Activated T-helper 17 cell treated with anti-CD3 and anti-CD28 coated beads, Interleukin-2, amount 50 U/mL, for 72 hours (primary cell): ENCODE measurements at places on chromosomes 12 and 14. TPM values are rescaled to one million over a fixed set of nuclear protein-coding genes. Genes with fewer than 3 reads are reported as not detected.
A peak's percentile ranks its signal among the peaks of the same experiment; 100 is the strongest.

DNA sequence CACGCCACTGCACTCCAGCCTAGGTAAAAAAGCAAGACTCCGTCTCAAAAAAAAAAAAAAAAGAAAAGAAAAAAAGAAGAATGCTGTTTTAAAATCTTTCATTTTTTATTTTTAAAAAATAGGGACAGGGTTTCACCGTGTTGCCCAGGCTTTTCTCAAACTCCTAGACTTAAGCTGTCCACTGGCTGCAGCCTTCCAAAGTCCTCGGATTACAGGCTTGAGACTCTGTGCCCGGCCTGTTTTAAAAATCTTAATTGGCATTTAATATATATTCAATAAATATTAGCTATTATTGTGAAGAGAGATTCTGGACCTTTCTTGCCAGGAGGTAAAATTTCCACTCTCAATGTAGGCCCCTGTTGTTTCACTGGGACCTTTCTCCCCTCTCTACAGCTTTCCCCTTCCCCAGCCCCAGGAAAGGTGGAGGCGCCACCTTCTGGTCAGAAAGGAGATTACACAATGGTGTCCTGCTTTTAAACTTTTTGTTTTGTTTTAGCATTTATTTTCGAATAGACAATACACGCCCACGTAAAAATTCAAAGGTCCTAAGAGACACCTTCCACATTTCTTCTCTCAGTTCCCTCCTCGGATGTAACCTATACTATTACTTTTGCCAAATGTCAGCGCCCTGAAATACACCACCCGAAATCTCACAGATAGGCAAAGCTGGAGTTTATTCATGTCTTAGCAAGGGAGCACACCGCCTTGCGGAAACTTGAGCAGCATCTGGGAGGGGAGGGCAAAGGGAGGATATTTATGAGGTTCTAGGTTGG lies 23.8 kb upstream of the PHC1 start:
- no peaks in the 10 kb centered on the region for H3K36me3 ChIP-seq
- H3K4me3 ChIP-seq, result peak overlapping the region; percentile 67
- no peak overlapping the region for H3K27ac ChIP-seq
- no peaks in the 10 kb centered on the region for H3K27me3 ChIP-seq
- peak; percentile 55 for ATAC-seq
- H3K4me1 ChIP-seq, result no peaks in the 10 kb centered on the region

GRCh38 chr14:79342942-79343341 lies 868.4 kb downstream of the DIO2 start:
- H3K27ac ChIP-seq, result no peak overlapping the region
- H3K4me1 ChIP-seq, result no peaks in the 10 kb centered on the region
- no peaks in the 10 kb centered on the region for H3K36me3 ChIP-seq
- no peaks in the 10 kb centered on the region for H3K27me3 ChIP-seq

DNA sequence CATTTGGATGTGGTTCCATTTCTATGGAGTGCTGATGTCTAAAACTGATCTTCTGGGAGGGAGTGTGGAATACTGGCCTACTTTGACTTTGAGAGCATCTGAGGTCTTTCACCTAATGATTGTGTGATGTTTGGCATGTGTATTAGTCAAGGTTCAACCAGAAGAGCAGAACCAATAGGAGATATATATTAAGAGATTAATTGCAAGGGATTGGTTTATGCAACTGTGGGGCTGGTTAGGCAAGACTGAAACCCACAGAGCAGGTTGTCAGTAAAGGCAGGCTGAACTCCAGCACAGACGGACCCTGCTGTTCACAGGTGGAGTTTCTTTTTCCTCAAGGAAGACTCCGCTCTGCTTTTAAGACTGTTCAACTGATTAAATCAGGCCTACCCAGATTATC lies 11.6 kb downstream of the BMAL2 start:
- no peak overlapping the region for H3K27ac ChIP-seq
- peaks cover 15% of the 10 kb centered on the region for H3K27me3 ChIP-seq

Gene SYNDIG1L
- total RNA-seq, result not detected

Gene OTX2
- total RNA-seq, result not detected

GRCh38 chr12:1907652-1908611 lies 10.5 kb downstream of the CACNA2D4 start:
- ATAC-seq, result no peak
- H3K36me3 ChIP-seq, result no peaks in the 10 kb centered on the region
- no peak overlapping the region for H3K27ac ChIP-seq
- H3K27me3 ChIP-seq, result peaks cover 3% of the 10 kb centered on the region
- H3K4me3 ChIP-seq, result peak overlapping the region; percentile 51
- H3K4me1 ChIP-seq, result no peaks in the 10 kb centered on the region

GRCh38 chr12:118185602-118186397 lies 49.9 kb downstream of the PEBP1 start:
- H3K36me3 ChIP-seq, result peaks cover 33% of the 10 kb centered on the region
- no peak overlapping the region for H3K4me3 ChIP-seq
- peaks cover 10% of the 10 kb centered on the region for H3K4me1 ChIP-seq
- no peak for ATAC-seq
- no peak overlapping the region for H3K27ac ChIP-seq

Gene SMOC1
- total RNA-seq, result not detected

Gene PDZRN4
- not detected for total RNA-seq

DNA sequence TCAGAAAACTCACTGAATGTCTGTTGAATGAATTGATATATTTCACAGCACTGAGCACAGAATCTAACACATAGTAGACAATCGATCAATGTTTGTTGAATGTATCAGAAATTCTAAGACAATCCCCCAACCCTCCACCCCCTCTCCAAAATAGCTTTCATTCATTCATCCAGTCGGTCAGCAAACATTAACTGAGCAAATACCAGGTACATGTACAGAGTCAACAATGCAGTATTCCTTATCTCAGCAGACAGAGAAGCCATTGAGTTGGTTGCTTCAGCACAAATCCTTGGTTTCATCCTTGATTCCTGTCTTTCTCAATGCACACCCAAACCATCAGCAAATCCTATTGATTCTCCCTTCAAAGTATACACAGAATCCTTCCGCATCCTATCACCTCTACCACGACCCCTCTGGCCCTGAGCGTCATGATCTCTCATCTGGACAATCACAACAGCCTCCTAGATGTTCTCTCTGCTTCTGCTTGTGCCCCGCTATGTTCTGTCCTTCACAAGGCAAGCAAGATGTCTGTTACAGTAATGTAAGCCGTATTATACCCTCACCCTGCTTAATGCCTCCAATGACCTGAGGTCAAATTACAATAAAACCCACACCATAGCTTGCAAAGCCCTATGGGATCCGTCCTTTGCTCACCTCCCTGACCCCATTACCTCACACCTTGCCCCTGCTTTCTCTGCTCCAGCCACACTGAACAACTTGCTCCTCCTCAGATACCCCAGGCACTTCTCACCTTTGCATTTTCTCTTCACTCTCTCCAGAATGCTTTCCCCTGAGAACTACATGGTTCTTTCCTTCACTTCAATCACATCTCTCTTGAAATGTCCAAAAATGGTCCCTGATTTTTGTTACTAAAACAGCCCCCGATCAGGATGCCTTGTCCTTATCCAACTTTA lies 738.1 kb upstream of the TBX3 start:
- H3K27me3 ChIP-seq, result no peaks in the 10 kb centered on the region
- no peak for ATAC-seq
- no peak overlapping the region for H3K27ac ChIP-seq
- no peaks in the 10 kb centered on the region for H3K4me1 ChIP-seq
- H3K36me3 ChIP-seq, result no peaks in the 10 kb centered on the region

DNA sequence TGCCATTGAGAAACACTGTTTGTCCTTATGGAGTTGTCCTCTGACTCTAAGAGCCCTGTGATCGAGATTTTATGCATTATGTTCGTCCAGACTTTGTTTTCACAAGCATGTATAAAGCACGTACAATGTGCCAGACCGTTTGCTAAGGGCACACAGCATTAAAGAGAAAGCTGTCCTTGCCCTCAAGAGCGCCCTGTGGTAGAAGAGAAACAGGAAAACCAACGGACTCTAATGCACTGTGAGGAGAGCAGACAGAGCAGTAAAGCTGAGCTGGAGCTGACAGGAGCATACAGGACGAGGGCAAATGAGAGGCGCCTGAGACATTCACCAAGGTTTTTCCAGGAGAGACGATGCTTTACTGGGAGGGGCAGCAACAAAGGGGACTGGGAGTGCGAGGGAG lies 66.2 kb upstream of the OVCH1 start:
- peaks cover 33% of the 10 kb centered on the region for H3K27me3 ChIP-seq
- no peak for ATAC-seq
- H3K36me3 ChIP-seq, result no peaks in the 10 kb centered on the region
- no peaks in the 10 kb centered on the region for H3K4me1 ChIP-seq
- no peak overlapping the region for H3K27ac ChIP-seq

DNA sequence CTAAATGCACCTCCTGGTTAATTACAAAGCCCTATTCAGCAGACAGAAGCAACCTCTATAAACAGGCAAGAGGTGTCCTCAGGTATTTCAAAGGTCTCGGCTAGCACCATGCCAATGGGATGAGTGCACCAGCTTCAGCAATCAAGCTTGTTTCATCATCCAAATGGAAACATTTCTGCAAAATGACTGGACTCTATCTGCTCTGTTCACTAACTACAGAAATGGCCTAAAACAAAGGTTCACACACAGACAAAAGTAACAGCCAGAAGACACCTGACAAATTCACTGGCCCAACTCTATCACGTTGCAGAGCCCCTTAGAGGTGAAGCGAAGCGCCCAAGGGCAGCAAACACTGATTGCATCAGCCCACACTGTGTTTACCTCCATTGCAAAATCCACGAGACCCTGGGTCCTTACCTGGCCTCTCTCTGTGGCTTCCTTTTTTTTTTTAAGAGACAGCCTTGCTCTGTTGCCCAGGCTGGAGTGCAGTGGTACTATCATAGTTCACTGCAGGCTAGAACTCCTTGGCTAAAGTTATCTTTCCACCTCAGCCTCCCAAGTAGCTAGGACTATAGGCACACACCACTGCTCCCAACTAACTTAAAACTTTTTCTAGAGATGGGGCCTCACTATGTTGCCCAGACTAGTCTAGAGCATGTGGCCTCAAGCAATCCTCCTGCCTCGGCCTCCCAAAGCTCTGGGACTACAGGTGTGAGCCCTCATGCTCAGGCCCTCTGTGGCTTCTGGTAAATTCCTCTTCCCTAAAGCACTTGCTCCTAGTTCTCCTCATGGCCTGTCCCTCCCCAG lies 8.5 kb upstream of the SYNE3 start:
- peaks cover 16% of the 10 kb centered on the region for H3K36me3 ChIP-seq
- H3K4me1 ChIP-seq, result peaks cover 51% of the 10 kb centered on the region
- no peaks in the 10 kb centered on the region for H3K27me3 ChIP-seq
- peak overlapping the region; percentile 94 for H3K27ac ChIP-seq
- ATAC-seq, result no peak

GRCh38 chr12:129163461-129163860 lies 310.2 kb downstream of the GLT1D1 start:
- no peak overlapping the region for H3K27ac ChIP-seq
- no peaks in the 10 kb centered on the region for H3K36me3 ChIP-seq
- H3K4me3 ChIP-seq, result no peak overlapping the region

Gene SERPINA9
- total RNA-seq, result not detected

DNA sequence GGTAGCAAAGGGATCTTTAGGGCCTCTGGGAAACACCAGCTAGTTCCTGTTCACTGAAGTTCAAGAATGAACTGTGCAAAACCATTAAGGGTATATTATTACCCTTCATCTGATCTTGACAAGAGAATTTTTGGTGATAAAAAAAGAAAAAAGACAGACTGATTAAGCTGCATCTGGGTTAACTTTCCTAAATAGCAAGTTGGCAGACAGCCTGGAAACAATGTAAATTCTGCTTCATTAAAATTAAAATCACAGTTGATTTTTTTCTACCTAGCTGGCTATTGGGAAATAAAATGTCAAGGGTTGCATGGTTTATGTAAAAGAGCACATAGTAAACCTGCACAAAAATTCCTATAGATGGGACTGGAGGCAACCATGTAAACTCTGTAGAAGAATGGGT lies 126.6 kb upstream of the PRKD1 start:
- no peak overlapping the region for H3K4me3 ChIP-seq
- no peak for ATAC-seq
- no peaks in the 10 kb centered on the region for H3K36me3 ChIP-seq
- H3K27ac ChIP-seq, result no peak overlapping the region

Gene C1S
- total RNA-seq, result 6.9 TPM

DNA sequence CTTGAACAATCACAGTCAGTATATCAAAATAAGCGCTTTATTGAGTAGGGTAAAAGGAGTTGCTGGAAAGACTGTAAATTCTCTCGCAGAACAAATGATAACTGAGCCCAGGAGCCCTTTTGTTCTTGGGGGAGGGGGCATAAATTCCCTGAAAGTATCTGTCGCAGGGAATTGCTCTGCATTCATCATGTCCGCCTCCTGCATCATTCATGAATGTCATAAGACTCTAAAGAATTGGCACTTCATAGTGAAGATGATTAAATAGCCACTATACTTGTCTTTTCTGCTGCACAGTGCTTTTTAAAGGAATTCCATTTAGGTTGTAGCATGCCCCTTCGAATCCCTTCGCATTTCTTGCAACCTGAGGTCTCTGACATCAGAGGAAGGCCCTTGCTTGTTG lies 762.3 kb downstream of the DIO2 start:
- no peak for ATAC-seq
- H3K27me3 ChIP-seq, result no peaks in the 10 kb centered on the region
- H3K4me3 ChIP-seq, result no peak overlapping the region
- no peaks in the 10 kb centered on the region for H3K36me3 ChIP-seq
- no peaks in the 10 kb centered on the region for H3K4me1 ChIP-seq
- no peak overlapping the region for H3K27ac ChIP-seq

GRCh38 chr12:43208221-43208620 lies 343.8 kb downstream of the ADAMTS20 start:
- no peak overlapping the region for H3K27ac ChIP-seq
- no peak for ATAC-seq
- H3K4me3 ChIP-seq, result no peak overlapping the region
- H3K36me3 ChIP-seq, result no peaks in the 10 kb centered on the region
- no peaks in the 10 kb centered on the region for H3K4me1 ChIP-seq

Gene TTC8
- 2.9 TPM for total RNA-seq
